Foreskin melanocyte (primary cell): ENCODE measurements at places on chromosomes 5 and 9.

DNA sequence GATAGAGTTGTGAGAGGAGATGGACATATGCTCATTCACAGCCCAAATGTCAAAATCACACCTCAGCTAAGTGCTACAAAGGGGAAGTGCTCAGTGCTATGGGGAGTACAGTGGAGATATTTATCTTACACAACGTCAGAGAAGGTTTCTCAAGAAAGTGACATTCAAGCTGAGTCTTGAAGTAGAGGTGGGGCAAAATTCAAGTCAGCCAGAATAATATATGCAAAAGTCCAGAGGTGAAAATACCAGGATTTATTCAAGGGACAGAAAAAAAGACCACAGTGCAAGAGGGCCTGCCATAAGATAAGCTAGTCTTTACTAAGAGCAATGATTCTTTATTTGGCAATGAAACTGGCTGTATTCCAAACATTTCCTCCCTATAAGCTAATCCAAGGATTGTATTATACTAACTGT lies 327.8 kb upstream of the PIK3R1 start:
- no peak for DNase-seq

DNA sequence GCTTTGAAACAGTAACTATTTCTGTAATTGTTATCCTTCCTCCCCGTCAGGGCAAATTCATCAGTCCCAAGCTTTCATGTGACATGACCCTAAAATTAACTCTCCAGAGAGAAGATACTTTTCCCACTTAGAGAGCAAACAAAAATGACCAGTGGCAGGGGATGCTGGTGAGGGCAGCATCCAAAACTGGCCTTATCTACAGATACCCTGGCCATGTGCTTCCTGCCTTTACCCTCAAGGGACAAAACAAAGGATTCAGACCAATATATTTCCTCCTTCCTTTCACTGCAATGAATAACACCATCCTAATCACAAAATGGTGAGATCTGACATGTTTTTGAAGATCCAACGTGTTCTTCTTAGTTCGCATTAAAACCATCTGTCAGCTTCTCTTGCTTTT lies 267.2 kb downstream of the MAN2A1 start:
- no peak for DNase-seq

DNA sequence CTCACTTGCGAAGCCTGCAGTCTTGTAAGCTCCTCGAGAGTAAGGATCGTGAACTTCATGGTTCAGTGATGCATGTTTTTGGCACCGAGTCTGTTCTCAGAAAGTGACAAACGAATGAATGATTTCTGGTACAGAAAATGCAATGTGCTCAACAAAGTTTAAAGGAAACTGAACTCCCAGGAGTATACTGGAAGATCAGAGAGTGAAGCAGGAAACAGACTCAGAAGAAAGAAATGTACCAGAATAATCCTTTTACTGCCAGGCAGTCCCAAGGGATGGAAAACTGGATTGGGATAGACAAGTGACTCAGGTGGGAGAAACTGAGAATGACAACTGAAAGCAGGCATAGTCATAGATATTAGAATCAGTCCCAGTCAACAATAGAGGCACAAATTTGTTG lies 420.6 kb downstream of the CTNND2 start:
- no peak for DNase-seq

- DNase-seq, result no peak
These were observed 45.8 kb upstream of the GRAMD2B start for GRCh38 chr5:126377424-126377823.

DNA sequence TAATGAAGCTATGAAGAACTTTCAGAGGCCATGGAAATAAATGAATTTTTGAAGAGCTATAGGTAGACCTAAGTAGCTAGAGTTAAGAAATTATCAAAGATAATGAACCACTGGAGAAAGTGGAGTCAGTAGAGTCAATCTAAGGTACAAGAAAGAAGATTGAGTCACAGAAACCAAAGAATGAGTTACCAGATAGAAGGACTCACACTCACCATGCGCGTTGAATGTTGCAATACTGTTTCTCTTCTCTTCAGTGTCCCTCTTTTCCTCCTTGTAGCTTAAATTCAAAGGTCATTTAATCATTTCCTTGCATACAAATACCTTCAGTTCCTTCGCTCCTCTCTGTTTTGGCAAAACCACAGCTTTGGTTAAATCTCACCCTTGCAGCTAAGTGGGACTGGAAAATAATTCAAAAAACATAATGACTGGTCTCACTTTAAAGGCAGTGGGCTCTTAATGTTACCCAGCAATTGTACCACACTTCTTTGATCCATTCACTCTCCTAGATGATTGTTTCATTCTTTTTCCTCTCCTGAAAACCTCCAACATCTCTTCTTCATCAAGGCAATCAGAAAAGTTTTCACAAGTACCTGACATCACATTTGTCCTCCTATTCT lies 58.3 kb downstream of the NIPBL start:
- DNase-seq, result no peak

DNA sequence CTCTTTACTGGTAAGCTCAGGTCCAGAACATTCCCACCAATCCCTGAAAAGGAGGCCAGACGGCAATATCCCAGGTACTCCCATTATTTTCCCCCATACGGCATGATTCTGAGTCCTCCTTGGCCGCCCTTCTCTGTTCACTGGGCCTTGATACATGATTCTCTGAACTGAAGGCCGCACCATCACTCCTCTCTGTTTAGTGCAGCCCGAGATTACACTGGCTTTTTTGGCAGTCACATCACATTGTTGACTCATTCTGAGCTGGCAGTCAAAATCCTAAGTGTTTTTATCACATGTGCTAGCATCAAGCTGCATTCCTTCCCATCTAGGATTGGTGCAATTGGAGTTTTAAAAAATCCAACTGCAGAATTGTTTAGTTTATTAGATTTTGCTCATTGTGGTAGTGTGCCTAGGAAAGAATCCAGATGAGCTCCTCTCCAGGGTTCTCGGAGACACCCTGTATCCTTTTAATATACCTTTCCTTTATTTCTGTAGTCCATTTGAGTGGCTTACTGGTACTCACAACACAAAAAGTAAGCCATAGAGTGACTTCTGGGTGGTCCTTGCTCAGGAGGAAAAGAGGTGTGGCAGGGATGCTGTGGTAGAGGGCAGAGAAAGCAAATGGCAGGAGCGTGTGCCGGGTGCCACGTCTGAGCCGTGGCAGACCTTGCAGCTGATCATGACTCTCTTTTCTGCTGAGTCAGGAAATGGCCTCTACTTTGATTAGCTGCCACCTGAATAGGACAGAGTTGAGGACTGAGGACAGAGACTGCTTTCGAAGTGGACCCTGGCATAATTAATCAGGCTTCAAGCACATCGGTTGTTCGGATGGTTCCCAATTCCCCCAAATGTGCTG lies 121.1 kb upstream of the IL12B start:
- DNase-seq, result peak; percentile 71

- no peak for DNase-seq
These were observed 726.0 kb downstream of the DNAH5 start for GRCh38 chr5:13218518-13218917.
